ENCODE measurements at places on chromosomes 6 and 20.

DNA sequence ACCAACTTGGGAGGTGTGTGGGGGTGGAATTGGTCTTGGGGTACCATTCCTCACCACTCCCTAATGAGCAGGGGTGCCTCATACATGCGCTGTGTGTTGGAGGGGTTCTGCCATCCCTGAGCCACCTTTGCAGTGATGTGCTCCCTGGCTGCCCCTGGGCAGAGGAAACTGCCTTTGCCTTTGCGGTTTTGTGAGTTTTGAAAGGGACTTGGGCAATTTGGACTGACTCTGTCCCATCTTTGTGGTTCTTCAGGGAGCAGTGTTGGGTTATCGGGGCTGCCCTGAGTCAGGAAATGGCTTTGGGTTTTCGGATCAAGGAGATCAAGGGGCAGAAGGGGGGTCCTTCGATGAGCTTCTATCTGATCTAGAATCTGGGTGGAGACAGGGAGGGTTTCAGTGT, 3.9 kb upstream of the PHACTR3 start:
- no peak for DNase-seq

- DNase-seq = no peak
These were observed 11.9 kb downstream of the PYGB start for GRCh38 chr20:25259788-25260254.

GRCh38 chr6:156881687-156882629, 104.8 kb downstream of the ARID1B start:
- no peak for DNase-seq

- no peak for DNase-seq
These were observed 98.3 kb downstream of the ELOVL5 start for GRCh38 chr6:53250176-53251032.

- no peak for DNase-seq
These were observed 2.5 kb upstream of the CASS4 start for GRCh38 chr20:56409521-56409920.

GRCh38 chr6:49255335-49255734, 207.7 kb downstream of the MMUT start:
- DNase-seq = no peak

- DNase-seq = no peak
These were observed 41.1 kb downstream of the HS3ST5 start for GRCh38 chr6:114301596-114302219.

- no peak for DNase-seq
These were observed 41.5 kb downstream of the YTHDF1 start for GRCh38 chr20:63174309-63175037.

DNA sequence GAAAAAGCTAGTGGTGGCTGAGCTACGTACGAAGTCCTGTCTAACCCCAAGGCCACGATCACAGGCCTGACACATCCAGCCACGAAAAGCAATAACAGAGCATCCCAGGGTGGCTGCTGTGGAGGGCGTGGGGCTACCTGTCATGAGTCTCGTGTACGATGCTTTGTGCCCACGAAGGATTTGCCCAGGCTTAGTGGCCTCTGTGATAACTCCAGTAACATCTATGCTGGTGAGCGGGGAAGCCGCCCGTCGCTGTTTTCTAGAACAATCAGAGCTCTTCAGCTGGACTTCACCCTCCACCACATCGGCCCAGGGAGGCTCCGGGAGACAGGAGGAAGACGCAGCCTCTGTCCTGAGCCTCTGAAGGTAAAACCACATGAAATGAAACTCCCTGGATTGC, 250.5 kb downstream of the TAF4 start:
- no peak for DNase-seq

DNA sequence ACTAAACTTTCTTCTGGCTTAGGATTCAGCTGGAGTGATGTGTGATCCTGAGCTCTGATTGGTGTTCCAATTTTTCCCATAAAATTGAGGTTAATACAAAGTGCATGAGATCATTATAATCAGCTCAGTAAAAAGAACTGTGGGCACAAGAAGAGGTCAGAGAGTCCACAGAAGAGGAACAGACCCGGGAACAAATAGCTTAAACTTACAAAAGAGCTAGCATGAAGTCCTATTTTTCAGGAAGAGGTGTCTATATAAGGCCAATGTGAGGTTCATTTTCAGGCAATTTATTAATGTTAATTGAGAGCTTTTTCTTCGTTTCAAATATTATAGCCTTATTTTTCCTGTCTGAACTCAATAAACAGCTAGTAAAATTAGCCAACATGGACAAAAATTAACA, 26.9 kb upstream of the STX11 start:
- no peak for DNase-seq

DNA sequence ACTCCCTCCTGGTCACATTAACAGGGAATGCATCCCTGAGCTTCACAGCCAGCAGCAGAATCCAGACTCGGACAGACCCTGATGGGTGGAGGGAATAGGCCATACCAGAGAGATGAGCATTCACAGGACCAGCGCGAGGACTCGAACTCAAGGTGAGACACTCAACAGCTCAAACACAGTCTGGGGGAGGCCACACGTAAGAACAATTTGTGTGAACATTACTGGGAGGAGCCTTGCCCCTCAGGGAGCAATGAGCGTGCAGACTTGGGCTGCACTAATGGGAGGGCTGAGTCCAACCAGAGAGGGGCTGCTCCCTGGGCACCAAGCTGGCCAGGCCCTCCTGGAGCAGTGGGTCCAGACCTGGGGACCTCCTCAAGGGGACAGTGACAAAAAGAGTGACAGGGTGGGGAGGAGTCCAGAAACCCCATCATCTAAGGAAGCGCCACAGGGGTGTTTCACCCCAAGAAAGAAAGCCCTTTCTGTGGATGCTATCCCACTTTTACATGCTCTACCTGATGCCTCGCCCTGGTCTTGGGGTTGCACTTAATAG, 118.4 kb downstream of the MRPL14 start:
- no peak for DNase-seq

DNA sequence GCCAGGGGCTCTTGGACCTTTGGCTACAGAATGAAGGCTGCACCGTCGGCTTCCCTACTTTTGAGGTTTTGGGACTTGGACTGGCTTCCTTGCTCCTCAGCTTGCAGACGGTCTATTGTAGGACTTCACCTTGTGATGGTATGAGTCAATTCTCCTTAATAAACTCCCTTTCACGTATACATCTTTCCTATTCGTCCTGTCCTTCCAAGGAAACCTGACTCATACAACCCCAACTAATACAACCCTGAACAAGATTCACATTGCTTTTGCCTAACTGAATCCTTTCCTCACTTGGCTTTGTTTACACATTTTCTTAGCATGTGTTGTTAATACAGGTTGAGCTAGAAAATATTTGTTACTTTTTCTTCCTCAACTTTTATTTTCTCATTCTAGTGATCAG, 21.9 kb downstream of the TBXT start:
- no peak for DNase-seq

- DNase-seq = no peak
These were observed 12.0 kb downstream of the KCNG1 start for GRCh38 chr20:51010932-51011331.

DNA sequence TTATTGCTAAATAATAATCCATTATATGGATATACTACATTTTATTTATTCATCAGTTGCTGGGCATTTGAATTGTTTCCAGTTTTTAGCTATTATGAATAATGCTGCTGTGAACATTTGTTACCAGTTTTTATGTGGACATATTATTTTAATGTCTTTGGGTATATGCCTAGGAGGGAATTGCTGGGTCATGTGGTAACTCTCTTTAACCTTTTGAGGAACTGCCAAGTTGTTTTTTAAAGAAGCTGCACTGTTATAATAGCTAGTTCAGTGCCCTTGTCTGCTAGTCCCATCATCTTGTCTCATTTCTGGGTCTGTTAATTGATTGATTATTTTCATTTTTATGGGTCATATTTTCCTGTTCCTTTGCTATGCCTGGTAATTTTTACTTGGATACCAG, 56.3 kb downstream of the FOXO3 start:
- DNase-seq = no peak

DNA sequence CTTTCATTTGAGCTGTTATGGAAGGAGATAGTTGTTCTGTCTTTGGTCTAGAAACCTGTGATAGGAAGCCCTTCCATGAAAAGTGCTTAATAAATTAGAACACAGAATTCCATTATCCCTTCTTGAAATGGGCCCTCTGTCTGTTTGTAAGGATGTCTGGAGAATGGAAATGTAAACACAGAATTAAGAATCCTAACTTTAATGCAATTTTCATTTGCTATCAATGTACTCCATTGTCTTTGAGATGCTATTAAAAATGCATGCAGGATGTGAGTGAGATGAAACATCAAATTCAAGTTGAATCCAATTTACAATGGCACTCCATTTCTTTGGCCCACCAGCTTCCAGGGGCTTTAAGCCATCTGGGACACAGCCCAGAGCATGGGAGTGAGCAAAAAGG, 13.9 kb upstream of the AARS2 start:
- DNase-seq = no peak

- DNase-seq = no peak
These were observed 705 bp upstream of the UTRN start for GRCh38 chr6:144284478-144284782.
